ENCODE measurements at places on chromosomes 4 and X.

DNA sequence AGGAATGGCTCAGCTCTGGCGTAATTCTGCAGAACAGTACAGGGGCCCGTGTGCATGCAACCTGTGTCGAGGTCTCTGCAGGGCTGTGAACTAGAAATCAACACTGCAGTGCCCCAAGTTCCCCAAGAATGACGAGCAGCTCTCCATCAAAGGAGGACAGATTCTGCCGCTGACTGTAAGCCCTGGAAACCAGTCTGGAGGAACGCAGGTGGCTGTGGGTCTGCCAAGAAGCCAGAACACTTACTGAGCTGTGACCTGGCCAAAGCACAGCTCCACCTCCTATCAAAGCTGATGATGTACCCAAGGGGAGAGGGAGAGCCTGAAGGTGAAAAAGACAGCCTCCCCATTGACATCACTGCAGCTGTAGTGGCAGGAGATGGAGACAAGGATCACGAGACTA lies 80.3 kb upstream of the STS start:
- no peak for DNase-seq

- DNase-seq = no peak
Measured at GRCh38 chr4:149719357-149719756, 96.3 kb downstream of the IQCM start.

- peak; percentile 45 for DNase-seq
Measured at GRCh38 chr4:176638992-176639391, 153.7 kb downstream of the VEGFC start.

DNA sequence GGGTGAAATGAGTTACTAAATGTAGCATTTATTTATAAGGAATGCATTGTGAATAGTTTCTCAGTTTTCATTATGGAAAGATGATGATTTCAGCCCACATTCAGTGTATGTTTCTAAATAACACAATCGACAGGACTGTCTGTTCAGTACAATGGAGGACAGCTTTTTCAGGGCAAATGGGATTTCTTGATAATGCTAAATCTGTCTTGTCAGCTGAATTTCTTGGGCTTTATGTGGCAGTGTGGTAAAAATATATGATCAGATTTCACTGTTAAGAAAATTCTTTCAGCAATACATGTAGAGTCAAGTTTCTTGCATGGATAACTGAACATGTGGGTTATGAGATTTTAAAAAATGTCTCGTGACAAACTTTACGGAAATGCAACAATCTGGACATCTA lies 150.8 kb downstream of the NPNT start:
- DNase-seq = no peak

DNA sequence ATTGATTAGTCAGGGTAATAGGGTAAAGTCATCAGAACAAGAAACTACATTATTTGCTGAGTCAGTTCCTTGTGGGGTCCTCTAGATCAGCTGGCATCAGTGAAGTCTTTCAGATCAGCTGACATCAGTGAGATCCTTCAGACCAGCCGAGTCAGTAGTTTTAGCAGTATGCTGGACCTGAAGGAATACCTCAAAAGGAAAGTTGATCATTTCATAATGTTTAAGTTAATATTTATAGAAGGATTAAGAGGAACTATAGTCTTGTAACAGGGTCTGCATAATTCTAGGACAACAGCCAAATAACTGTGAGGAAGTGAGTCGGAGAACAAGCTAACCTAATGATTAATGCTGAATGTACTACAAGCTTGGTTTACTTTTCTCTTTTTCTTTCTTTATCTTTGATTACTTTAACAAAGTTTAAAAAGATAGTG lies 958 bp upstream of the UGT2B7 start:
- DNase-seq = peak; percentile 69

GRCh38 chr4:36237366-36238313 lies 6.7 kb downstream of the ARAP2 start:
- DNase-seq = no peak

DNA sequence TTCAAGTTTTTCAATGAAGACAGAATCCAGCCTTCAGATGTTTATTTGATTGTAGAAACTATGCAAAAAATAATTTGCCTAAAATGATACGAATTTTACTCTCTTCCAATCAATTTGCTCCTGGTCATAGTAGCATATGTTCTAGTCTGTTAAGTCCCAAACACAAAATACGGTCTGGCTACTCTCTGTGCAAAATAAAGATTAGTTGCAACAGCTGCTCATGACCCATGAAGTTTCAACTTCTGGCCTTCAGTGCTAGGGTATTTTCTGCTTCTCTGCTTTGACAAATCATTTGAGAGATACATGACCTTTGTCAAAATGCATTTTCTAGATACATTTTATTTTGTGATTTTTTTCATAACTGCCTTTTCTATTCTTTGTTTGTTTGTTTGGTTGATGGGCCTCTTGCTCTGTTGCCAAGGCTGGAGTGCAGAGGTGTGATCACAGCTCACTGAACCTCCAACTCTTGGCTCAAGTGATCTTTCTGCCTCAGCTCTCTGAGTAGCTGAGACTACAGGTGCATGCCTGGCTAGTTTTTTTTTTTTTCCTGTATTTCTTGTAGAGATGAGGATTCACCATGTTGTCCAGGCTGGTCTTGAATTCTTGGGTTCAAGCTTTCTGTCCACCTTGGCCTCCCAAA lies 55.2 kb downstream of the TACR3 start:
- no peak for DNase-seq

GRCh38 chrX:100895365-100896075 lies 21.4 kb upstream of the NOX1 start:
- DNase-seq = peak; percentile 57

GRCh38 chr4:122826079-122826527 lies 528 bp upstream of the FGF2 start:
- DNase-seq = no peak

- peak; percentile 18 for DNase-seq
Measured at GRCh38 chrX:70219938-70220764, 14.3 kb upstream of the AWAT1 start.

DNA sequence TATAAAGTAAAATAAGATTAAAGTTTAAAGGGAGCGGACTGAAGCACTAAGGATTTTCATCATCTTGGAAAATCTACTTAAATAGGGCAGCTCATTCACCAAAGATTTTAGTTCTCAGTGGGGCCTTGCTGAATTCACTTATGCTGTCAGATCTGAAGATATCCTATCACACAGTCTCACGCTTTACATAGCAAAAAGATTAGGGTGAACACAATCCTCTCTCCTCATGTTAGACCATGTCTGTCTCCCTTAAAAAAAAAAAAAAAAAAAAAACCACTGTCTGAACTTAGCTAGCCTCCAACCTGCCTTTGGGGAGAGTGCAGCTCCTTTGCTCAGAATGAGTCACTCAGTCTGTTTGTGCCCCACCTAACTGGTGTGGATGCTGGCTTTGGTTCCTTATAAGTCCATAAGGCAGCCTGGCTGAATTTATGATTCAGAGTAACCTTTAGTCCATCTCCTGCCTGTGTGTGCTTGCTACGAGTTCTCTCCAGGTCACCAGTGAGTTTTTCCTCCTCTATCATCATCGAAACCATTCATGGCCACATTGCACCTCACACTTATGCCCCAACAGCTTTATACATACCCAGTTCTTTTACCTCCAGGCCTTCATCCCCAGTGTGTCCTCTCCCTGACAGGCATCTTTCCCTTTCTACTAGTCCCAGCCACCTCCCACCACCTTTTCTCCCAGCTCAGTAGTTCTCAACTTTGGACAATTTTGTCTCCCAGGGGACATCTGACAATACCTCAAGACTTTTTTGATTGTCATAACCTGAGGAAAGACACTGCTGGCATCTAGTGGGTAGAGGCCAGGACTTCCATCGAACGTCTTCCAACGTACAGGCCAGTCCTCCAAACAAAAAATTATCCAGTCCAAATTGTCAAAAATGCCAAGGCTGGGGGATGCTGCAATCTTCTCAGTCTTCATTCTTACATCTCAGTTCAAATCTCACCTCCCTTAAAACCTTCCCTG lies 220.7 kb upstream of the EMCN start:
- DNase-seq = peak; percentile 93

DNA sequence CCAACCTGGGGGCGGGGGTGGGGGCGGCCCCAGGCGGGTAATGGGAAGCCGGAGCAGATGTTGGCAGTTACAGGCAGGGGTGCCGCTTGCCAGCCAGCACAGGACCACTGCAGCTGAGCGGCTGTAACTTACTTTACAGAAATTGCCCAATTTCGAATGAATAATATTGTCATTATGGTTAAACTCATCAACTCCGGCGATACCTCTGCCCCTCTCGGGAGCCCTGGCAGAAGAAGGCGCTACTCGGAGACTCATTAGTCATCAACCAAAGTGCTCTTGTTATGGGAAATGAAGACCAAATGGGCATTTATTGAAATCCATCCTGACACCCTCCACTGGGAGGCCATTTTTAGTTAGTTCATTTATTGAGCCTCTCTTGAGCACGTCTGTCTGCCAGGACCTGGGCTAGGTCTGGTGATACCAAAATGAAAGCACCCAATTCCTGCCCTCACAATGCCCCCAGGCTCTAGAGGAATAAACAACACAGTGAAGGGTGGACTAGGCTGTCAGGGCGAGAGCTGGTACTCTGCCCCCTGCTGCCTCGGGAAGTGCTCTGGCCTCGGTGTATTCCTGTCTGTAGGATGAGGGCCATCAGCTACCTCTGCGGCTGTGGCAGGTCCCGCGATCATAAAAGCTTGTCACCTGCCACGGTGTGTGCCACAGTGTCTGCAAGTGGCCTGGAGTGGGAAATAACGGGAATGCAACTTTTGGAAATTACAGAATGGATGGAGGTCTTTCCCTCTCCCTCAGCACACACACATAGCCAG lies 159.1 kb upstream of the PSAPL1 start:
- no peak for DNase-seq

GRCh38 chrX:26581091-26581490 lies 365.1 kb downstream of the MAGEB5 start:
- peak; percentile 12 for DNase-seq

- DNase-seq = no peak
Measured at GRCh38 chr4:2588259-2588658, 51.8 kb downstream of the FAM193A start.

- no peak for DNase-seq
Measured at GRCh38 chrX:49656533-49656932, 39.3 kb downstream of the PAGE1 start.

- no peak for DNase-seq
Measured at GRCh38 chr4:138344054-138344453, 101.9 kb upstream of the SLC7A11 start.

DNA sequence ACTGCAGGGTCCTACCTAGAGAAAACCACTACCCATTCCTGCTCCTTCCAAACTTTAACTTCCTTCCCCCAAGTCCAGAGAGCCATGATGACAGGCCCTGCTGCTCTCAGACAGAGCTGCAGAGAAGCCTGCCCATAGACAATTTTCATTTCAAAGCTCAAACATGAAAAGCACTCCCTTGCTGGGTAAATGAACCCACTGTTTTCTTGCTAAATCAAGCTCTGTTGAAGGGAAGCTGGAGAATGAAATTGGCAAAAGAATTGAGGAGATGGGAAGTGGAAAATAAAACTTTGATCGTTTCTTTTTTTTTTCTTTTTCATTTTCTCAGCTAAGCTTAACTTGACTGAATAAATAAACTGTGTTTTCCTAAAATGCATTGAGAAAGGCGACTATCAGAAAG lies 331.1 kb upstream of the CPEB2 start:
- no peak for DNase-seq

- peak; percentile 75 for DNase-seq
Measured at GRCh38 chrX:149950681-149951080, 12.4 kb upstream of the EOLA2 start.

DNA sequence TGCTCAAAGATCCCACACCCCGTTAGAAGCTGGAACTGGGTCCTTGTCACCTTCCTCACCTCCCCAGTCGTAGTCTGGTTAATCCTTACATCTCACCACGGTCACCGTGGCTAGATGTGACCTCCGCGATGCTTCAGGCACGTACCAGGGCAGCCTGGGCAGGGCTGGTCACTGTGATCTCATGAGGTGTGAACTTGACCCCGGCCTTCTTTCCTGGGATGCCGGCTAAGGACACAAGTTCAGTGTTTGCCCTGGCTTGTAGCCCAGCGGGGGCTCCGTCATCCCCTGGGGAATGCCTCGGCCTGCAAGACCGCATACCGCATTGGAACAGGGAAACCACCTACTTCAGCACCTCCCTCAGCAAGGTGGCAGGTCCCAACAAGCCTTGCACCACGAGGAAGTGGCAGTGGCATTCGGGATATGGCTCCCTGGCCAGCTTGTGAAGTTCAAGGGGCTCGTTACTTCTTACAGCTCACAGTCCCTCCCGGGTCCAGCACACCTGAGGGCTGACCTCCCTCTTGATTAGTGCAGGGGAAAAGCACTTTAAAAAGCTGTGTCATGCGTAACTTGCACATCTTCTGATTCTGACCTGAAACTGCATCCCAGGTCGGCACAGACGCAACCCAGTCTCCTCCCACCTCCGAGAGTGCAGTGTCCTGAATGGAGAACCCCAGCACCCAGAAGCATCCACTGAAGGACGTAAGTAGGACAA lies 25.9 kb downstream of the NOP14 start:
- no peak for DNase-seq

All from fibroblast of pulmonary artery (primary cell).